ENCODE measurements at places on chromosomes 12 and 14.
A peak's percentile ranks its signal among the peaks of the same experiment; 100 is the strongest.

DNA sequence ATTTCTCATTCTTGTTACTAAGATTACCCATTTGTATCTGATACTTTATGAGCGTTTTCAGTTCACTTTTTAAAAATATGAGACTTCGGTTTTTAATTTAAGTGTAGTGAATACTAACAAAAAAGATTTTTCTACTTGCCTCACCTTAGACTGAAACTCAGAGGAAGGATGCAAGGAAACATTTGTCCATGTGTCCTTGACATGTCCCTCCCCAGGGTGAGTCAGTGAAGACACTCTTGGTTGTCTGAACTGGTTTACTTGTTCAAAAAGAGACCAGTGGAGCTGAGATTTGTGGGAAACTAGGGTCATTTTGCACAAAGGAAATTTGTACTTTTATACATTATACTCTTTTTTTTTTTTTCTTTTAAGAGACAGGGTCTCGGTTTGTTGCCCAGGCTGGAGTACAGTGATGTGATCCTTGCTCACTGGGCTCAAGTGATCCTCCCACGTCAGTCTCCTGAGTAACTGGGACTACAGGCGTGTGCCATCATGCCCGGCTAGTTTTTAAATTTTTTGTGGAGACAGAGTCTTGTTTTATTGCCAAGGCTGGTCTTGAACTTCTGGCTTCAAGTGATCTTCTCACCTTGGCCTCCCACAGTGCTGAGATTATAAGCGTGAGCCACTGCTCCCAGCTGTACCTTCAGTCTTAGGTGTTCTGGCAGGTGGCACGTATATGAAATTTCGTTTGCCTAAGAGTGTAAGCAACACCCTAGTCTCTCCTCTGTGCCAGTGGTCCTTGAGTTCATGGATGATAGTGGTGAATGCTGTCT, 56.7 kb downstream of the PPFIBP1 start:
- no peak overlapping the region for H3K4me3 ChIP-seq
- peaks cover 7% of the 10 kb centered on the region for H3K36me3 ChIP-seq
- H3K27ac ChIP-seq: peak overlapping the region; percentile 73

DNA sequence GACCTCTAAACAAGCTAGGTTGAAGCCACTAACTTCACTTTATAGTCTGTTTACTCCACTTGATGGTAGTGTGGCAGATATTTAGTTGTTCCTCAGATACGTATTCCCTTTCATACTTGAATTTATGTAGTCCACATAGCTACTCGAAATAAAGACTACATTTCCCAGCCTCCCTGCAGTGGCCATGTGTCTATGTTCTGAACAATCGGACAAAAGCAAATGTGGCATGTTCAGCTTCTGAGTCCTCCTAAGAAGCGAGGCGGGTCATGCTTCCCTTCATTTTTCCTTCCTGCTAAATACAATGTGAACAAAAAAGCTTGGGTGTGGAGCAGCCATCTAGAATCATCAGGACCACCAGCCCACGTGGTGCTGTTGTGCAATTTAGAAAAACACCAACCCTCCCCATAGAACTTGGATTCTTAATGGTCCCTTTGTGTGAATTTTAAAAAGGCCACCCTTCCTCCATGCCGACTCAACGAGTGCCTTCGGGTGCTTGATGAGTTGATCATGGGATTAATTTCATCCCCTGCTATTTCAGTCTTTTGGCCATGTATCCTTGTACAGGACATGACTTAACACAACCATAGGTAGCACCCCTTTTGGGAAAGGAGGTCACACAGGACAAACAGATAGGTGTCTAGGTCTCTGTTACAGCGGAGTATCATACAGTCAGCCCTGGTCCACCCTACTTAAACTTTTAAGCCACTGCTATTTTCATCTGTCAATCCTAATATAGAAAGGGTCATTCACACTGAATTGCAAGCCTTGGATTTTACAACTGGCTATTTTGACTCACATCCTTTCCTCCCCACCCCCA, 60.7 kb downstream of the ZFC3H1 start:
- no peak overlapping the region for H3K4me3 ChIP-seq
- no peak for DNase-seq
- H3K36me3 ChIP-seq: no peaks in the 10 kb centered on the region
- no peak overlapping the region for H3K27ac ChIP-seq
- H3K27me3 ChIP-seq: no peaks in the 10 kb centered on the region

- no peak for DNase-seq
- peaks cover 6% of the 10 kb centered on the region for H3K4me1 ChIP-seq
- peak overlapping the region; percentile 49 for H3K27ac ChIP-seq
- no peaks in the 10 kb centered on the region for H3K36me3 ChIP-seq
- H3K4me3 ChIP-seq: no peak overlapping the region
- H3K27me3 ChIP-seq: no peaks in the 10 kb centered on the region
These were observed 21.7 kb upstream of the CTDSP2 start for GRCh38 chr12:57868221-57868620.

DNA sequence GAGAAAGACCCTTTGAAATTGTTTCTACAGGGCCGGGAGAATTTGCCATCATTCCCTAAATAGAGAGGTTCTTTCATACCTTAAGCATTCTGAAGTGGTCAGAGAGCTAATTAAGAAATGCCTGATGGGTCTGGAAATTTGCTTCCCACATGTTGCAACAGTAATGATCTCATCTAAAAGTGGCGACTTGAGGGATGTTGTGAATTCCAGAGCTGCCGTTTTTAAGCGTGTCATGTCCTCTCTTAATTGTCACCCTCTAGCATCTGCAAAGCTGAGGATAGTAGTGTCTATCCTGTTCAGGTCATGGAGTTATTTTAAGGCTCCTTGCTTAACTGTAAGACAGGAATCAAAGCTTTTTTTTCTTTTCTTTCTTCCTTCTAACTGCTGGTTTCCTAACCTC, 60.4 kb downstream of the FOS start:
- DNase-seq: no peak
- no peak overlapping the region for H3K27ac ChIP-seq
- H3K27me3 ChIP-seq: no peaks in the 10 kb centered on the region

DNA sequence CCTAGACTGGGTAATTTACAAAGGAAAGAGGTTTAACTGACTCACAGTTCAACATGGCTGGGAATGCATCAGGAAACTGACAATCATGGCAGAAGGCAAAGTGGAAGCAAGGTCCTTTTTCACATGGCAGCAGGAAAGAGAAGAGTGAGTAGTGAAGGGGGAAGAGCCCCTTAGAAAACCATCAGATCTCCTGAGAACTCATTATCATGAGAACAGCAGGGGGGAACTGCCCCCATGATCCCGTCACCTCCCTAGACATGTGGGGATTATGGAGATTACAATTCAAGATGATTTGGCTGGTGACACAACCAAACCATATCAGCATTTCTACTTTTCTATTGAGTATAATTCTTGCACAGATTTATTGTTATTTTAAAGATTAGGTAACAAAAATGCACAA, 822.1 kb upstream of the FLRT2 start:
- DNase-seq: no peak
- no peak overlapping the region for H3K4me3 ChIP-seq
- no peaks in the 10 kb centered on the region for H3K4me1 ChIP-seq
- no peaks in the 10 kb centered on the region for H3K27me3 ChIP-seq
- H3K36me3 ChIP-seq: no peaks in the 10 kb centered on the region

GRCh38 chr12:61213646-61214045, 1046.6 kb upstream of the USP15 start:
- no peak overlapping the region for H3K4me3 ChIP-seq
- no peaks in the 10 kb centered on the region for H3K27me3 ChIP-seq
- H3K4me1 ChIP-seq: no peaks in the 10 kb centered on the region

DNA sequence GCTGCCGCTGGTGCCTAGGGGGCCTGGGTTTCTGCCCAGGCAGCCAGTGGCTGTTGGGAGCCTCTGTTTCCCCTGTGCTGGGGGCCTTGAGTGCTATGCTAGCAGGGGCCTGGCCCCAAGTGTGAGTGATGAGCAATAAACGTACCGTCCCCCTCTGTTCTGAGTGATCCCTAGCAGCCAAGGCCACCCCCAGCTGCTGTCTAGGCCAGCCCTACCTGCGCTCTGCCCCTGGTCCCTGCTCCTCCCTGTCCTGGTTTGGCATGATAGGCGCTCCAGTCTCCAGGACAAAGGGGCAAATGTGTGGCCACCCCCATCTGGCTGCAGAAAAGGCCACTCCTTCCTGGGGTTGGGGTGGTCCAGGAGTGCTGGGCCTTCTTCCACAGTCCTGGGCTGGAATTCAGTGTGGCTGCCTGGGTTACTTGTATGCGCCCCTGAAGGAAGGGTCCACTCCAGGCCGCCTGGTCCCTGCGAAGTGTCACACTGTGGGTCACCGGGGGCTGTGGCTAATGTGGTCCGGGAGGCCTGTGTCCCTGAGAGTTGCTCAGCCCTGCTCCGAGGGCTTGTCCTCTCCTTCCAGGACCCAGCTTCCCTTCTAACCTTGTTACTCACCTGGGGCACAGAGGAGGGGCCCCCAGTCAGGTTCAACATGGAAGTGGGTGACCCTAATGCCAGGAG, 7.0 kb downstream of the TRMT61A start:
- DNase-seq: peak; percentile 7
- H3K27ac ChIP-seq: no peak overlapping the region
- H3K4me3 ChIP-seq: no peak overlapping the region
- peaks cover 30% of the 10 kb centered on the region for H3K4me1 ChIP-seq
- no peaks in the 10 kb centered on the region for H3K36me3 ChIP-seq

- no peak overlapping the region for H3K4me3 ChIP-seq
- no peaks in the 10 kb centered on the region for H3K36me3 ChIP-seq
- DNase-seq: no peak
- H3K4me1 ChIP-seq: no peaks in the 10 kb centered on the region
These were observed 6.4 kb upstream of the SFSWAP start for GRCh38 chr12:131704509-131704908.

DNA sequence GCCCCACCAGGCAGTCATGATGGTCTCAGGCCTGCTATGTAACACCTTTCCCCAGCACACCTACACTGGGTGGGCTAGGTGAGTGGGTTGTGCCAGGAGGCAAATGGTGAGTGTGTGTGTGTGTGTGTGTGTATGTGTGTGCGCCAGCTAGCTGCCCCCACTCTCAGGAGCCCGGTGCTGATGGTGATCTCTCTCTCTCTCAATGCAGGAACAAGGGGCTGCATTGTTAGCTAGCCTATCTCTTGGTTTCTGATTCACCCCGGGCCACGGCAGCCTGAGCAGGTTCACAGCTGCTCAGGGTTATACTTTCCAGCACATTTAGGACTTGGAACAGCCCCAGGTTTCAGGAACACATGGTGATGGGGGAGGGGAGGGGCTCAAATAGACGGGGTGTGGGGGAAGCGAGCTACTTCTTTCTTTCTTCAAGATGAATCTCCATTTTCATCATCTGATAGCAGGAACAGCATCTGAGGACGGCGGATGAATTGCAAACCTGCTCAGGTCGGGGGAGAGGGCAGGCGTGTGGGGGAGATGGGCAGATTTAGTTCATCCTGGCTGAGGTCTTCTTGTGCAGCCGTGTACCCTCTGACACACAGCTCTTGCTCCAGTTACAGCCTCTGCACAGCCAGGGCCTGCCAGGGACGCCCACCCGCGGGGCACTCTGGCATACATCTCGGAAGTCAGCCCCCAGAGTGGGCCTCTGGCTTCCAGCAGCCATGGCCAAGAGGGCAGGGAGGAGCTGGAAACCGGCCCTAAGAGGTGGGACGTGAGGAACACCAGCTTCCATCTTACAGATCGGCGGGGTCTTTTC, 137.6 kb downstream of the ZFP36L1 start:
- peak overlapping the region; percentile 10 for H3K27ac ChIP-seq
- no peaks in the 10 kb centered on the region for H3K27me3 ChIP-seq
- no peak for DNase-seq
- H3K4me1 ChIP-seq: peaks cover 46% of the 10 kb centered on the region
- H3K4me3 ChIP-seq: no peak overlapping the region

GRCh38 chr12:21413369-21414277, 23.8 kb upstream of the PYROXD1 start:
- no peak overlapping the region for H3K4me3 ChIP-seq
- DNase-seq: no peak
- H3K27me3 ChIP-seq: peaks cover 7% of the 10 kb centered on the region
- no peaks in the 10 kb centered on the region for H3K36me3 ChIP-seq
- H3K27ac ChIP-seq: no peak overlapping the region

DNA sequence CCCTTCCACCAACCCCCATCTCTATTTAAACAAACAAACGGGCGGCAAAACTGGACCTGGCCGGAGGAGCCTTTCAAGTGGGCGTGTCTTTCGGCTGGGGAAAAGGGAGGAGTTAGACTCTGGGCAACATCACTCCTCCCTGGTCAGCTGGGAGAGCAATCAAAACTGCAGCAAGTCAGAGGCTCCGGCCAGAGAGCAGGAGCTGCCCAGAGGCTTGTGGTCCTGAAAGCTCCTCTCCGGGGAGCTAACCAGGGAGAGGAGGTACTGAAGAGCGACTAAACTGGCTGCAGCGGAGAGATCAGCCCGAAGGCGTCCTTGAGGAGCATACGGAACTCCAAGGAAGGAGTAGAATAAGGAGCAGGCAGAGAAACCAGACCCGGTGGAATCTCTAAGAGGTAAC, at the start of gene NEUROD4:
TSS of gene NEUROD4 (plus strand) at position 191 of the 400 bp plus-strand sequence. CDS start 6,466 bp downstream, outside the sequence.
- H3K36me3 ChIP-seq: no peaks in the 10 kb centered on the region
- no peak within 1 kb of the TSS for H3K4me3 ChIP-seq
- H3K4me1 ChIP-seq: no peaks in the 10 kb centered on the region
- H3K27ac ChIP-seq: no peak within 1 kb of the TSS
- H3K27me3 ChIP-seq: peaks cover 29% of the 10 kb centered on the region
- no peak for DNase-seq

- DNase-seq: no peak
- H3K27ac ChIP-seq: no peak overlapping the region
- H3K36me3 ChIP-seq: no peaks in the 10 kb centered on the region
- no peak overlapping the region for H3K4me3 ChIP-seq
- H3K4me1 ChIP-seq: peaks cover 20% of the 10 kb centered on the region
These were observed 13.6 kb upstream of the KCNA5 start for GRCh38 chr12:5030066-5030465.

- H3K4me3 ChIP-seq: no peak overlapping the region
- no peak overlapping the region for H3K27ac ChIP-seq
- no peaks in the 10 kb centered on the region for H3K36me3 ChIP-seq
These were observed 127.6 kb upstream of the DAAM1 start for GRCh38 chr14:59060841-59061240.

DNA sequence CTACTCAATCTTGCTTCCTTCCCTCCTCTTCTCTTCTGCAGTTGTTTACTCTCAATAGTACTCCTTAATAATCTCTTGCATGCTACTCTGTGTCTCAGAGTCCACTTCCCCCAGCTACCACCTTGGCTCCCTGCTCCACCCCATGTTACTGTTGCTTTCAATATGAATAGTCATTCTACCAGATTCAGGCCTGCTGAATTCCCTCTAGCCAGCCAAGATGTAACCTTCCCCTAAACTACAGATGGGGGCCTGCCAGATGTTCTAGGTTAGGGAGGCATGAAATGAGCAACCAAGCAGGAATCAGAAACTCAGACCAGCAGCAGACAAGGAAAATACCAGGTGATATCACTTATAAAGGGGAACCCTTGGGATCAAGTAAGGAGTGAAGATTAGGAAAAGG, 392.1 kb upstream of the DDHD1 start:
- H3K36me3 ChIP-seq: no peaks in the 10 kb centered on the region
- no peaks in the 10 kb centered on the region for H3K27me3 ChIP-seq
- H3K4me1 ChIP-seq: peaks cover 7% of the 10 kb centered on the region
- no peak for DNase-seq

- no peak for DNase-seq
- H3K27ac ChIP-seq: peak overlapping the region; percentile 86
- peaks cover 70% of the 10 kb centered on the region for H3K4me1 ChIP-seq
These were observed 63.6 kb downstream of the CRADD start for GRCh38 chr12:93740751-93741150.
